Stimulated activated CD8-positive, alpha-beta memory T cell treated with anti-CD3 and anti-CD28 coated beads, Interleukin-7, amount 100 ng/mL, for 1 hour (primary cell): ENCODE measurements at places on chromosomes 2 and 18.

- no peak for DNase-seq
Observed at GRCh38 chr2:224442071-224442967, 40.4 kb upstream of the FAM124B start.

DNA sequence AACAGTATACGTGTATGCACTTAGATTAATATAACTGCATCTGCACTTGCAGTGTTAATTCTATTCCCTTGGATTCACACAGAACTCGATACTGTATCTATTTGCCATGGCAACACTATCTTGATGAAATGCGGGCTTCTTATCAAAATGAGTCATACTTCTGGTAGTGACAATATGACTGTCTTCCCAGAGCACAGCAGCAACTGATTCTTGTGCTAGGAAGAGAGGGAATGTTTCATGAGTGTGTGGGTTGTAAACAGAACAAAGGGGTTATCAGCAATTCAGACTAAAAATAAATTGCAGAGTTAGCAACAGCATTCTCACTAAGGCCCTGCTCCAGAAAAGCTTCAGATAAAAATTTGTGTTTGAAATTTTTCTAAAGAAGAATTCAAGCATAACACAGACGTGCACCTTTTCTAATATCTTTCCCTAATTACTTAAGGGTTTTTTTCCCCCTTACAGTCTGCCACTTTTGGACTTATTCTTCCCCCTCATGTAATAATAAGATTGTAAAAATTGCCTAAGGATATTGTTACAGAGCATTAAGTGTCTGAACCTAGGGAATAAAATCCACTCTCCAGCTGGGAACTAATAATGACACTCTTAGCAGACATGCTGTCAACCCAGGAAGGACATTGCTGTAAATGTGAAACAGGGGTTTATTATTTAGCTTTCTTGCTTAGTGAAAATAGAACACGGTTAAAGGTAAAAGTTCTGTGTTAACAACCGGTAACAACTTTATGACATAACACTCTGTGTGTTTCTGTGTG lies 99.9 kb upstream of the SLC38A11 start:
- no peak for DNase-seq

DNA sequence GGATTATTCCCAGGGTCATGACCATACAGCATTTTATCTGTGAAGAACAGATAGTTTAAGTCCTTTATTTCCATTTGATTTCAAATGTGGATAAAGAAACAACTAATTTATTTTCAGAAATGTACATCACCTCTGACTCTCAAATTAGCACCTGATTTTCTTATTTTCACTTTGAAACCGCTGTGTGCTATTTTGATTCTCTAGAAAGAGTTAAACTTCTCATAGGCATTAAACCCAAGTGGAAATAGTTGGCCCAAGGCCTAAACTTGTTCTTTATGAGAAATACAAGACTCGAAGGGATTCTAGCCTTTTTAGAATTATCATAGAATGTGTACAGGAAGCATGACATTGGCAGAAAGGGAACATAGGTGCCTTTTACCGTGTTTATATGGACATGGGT lies 41.5 kb upstream of the LTBP1 start:
- DNase-seq, result no peak

DNA sequence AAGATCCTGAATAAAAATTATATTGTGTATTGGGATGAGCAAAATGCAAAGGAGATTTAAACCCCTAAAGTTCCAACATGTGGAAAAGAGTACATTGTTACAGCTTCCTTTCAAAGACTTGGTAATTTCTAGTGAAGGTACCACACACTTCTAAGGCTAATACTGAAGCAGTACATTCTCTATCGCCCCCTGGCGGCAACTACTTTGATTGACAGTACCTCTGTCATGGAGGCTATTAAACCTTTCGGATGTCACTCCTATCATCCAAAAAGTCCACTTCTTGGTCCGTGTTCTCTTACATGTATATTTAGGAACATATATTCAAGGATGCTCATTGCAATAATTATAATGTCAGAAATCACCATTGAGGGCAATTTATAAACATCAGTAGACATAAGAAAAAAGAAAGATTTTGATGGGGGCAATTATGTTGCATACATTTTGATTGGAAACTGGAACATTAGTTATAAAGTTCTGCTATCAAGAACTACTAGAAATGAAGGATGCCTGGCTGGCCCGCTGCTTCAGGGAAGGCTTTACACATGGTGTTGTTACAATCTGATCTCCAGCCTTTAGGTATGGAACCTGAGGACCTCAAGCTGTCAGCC lies 601.6 kb downstream of the CPS1 start:
- peak; percentile 39 for DNase-seq
